ENCODE measurements at places on chromosomes 7 and 10.

- DNase-seq, result no peak
These were observed 1.4 kb downstream of the JCAD start for GRCh38 chr10:30057894-30058556.

DNA sequence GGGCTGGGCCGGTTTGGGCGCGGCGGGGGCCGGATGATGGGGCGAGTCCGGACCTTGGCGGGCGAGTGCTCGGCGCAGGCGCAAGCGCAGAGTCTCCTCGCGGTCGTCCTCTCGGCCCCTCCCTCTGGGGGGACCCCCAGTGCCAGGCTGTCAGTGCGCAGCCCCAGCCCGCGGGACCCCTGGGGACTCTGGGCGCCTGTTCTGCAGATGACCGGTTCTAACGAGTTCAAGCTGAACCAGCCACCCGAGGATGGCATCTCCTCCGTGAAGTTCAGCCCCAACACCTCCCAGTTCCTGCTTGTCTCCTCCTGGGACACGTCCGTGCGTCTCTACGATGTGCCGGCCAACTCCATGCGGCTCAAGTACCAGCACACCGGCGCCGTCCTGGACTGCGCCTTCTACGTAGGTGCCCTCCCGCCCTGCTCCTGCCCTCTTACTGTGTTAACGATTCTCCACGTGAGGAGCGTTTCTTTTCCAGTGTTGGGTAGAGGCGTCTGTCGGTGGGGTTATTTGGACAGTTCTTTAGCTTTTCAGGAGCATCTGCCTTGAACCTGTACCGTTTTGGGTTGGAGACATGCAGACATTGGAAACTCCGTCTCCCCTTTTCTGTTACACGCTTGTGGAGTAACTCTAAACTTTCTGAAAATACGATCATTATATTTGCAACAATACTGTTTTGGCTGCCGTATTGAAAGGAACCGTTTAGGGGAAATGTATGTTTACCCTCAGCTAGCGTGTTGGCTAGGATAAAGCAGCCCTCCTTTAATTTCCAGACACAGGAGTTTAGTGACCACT lies 706 bp downstream of the BUB3 start:
- DNase-seq, result peak; percentile 70

GRCh38 chr10:80273523-80274170 lies 15.8 kb downstream of the MAT1A start:
- DNase-seq, result no peak

- no peak for DNase-seq
These were observed 13.9 kb downstream of the STX1A start for GRCh38 chr7:73705551-73705920.

DNA sequence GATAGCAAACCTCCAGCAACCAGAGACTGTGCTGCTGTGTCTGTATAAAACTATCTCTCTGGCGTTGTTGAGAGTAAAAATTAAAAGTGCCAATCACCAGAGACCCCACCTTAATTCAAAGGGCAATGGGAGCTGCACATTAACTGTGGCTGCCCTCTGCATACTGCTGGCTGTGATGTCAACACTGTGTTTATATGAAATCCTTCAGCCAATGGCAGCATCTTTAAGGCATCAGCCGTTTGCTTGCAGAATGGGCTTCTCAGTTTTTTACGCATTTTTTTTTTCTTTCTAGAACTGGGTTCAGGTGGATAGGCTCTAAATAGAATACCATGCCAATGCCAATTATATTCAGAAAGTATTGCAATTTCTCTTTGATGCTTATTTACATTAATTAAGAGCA lies 47.7 kb downstream of the CHN2 start:
- no peak for DNase-seq

DNA sequence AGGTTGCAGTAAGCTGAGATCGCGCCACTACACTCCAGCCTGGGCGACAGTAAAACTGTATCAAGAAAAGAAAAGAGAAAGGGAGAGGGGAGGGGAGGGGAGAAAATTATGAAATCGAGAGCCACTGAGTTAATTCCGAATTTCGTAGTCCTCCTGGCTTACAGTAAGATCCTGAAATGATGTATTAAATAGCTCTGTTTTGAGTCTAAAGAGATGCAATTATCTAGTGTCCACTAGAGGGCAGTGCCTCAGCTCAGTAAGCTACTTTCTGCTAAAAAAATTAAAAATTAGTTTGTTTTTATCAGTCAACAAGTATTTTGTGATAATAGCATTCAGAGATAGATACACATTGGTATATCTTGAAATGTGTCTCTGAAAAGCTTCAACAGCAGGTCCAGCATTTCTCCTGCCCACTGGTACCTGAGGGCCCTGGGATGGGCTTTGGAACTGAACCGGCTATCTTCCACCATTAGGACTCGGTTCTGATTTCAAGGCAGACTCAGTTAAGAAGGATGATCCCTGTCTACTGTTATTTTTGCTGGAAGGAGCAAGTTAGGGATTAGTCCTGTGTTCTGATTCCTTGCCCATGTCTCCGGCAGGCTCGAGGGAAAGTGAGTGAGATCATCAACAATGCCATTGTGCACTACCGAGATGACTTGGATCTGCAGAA lies 19.5 kb downstream of the TSPAN33 start:
- no peak for DNase-seq

- DNase-seq, result no peak
These were observed 66.7 kb upstream of the GPR26 start for GRCh38 chr10:123599366-123599849.
